ENCODE measurements at places on chromosomes 2 and 18.

- no peak for DNase-seq
Measured at GRCh38 chr2:207760453-207760852, 9.3 kb downstream of the FZD5 start.

DNA sequence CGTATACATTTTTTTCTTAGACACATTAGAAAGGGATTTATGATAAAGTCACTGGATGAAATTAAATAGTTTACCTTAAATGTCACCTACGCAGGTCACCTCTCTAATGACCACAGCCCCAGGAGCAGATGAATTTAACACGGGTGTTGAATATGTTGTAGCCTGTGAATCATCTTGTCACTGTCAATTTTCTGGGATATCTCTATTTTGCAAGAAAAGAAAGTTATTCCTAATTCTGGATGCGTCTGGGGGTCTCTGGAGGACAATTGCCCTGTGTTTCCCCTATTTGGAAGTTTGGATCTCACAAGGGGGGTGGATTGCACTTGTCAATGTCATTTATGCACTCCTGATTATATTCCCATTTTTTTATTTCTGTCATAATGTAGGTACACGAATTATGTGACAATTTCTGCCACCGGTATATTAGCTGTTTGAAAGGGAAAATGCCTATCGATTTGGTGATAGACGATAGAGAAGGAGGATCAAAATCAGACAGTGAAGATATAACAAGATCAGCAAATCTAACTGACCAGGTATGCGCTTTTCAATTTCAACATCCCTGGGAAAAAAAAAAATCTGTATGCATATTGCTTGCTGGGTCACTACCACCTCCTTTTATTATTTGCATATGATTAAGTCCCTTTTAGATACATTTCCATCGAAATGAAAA, 7.7 kb downstream of the MEIS1 start:
- DNase-seq = no peak

DNA sequence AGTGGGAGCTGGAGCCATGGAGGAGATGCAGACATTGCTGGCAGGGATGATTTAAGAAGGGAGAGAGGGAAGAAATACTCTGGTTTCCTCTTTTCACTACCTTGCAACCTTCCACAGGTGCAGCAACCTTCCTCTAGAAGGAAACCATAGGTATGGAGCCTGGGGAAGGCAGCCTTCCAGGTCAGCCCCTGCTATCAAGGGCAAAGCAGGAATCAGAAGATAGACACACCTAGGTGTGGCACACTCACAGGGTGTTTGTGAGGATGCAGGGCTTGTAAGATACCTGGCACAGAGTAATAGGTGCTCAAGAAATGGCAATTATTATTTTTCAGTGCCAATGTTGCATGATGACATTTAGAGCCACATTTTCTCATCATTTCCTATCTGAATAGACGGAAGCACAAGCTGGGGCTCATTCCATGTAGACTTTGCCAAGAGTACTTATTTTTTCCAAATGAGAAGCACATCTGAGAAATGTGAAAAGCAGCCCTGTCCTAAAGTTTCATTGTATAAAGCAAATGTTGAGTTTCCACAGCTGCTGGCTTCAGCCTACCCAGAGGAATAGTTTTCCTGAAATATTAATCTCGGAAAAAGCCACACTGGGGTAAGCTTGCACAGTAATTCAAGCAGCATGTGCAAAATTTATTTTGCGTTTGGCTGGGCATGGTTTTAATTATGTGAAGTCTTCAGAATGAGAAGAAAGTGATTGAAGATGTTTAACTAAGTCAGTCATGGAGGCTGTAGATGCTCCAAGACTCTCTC, 20.6 kb downstream of the EVA1A start:
- DNase-seq = no peak

DNA sequence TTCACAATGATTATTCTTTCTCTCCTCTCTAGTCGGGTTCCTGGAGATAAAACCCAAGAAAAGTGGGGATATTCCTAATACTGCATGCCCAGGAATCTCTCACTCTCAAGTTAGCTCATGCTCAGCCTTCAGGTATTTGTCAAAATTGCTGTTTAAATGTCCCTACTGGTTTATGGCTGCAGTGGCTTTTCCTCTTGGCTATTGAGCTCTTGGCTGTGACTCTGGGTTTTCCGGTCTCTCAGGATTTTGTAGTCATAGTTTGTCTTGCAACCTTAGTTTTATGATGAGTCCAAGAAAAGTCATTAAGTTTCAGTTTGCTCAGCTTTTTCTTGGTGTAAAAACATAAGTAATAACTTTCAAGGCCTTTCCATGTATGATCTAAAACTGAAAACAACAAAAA, 820.7 kb upstream of the HS6ST1 start:
- DNase-seq = no peak

- DNase-seq = no peak
Measured at GRCh38 chr2:180823546-180824141, 156.8 kb upstream of the UBE2E3 start.

DNA sequence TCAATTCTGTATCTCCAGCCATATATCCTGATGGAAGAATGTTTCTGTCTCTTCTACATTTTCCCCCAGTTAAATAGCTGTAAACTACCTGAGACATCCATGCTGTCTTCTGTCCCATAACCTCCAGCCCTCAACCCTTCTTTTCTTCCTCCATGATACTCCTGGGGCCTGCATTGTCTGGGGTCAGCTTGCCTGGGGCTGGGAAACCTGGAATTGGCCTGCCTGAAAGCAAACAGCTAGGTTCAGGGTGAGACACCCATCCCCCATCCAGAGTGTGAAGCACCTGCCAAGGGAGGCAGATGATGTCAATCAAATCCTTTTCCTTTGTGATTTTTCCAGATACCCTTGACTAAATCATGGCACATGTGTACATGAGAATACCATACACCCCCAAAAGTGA, 313.7 kb upstream of the MGAT5 start:
- DNase-seq = no peak

DNA sequence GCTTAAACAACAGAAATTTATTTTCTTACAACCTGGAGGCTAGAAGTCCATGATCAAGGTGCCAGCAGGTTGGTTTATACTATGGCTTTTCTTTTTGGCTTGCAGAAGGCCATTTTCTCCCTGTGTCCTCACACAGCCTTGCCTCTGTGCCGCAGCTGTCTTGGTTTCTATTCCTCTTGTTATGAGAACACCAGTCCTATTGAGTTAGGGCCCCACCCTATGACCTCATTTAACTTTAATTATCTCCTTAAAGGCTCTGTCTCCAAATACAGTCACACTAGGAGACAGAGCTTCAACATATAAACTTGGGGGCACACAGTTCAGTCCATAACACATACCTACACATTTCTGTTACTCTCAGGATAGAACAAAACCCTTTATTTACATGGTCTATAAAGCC, 17.3 kb upstream of the RHOB start:
- no peak for DNase-seq

GRCh38 chr2:165897726-165898125, 55.9 kb downstream of the TTC21B start:
- no peak for DNase-seq

DNA sequence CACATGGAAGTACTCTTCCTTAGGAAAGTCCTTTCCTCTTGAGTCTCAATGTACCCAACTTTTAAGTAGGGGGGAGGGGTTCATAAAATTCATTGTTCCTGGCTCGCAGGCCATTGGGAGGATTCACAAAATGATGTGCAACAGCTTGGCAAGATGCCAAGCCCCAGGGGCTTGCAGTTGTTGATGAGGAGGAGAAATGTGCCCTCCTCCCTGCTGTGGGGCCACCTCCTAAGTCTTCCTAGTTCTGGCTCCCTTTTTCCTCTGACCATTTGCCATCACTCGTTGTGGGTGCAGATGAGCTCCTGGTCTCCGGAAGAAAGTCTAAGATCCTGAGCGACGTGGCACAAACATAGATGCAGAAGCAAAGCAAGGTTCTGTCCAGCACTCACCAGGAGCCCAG, 435.4 kb downstream of the EIPR1 start:
- no peak for DNase-seq

DNA sequence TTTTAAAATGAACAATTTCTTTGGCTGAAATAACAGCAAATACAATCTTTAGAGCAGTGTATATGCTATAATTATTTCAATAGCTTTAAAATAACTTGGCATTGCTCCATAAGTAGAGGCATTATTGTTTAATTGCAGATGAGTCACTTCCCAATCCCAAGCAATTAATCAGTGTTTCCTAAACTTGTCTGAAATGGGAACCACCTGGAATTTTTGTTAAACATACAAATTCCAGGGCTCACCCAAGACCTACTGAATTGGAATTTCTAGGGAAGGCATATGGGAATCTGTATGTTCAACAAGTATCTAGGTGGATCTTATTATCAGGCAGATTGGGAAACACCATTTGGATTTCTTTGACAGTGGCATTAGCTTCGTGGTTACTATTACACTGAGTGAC, 27.1 kb upstream of the FMNL2 start:
- DNase-seq = no peak

DNA sequence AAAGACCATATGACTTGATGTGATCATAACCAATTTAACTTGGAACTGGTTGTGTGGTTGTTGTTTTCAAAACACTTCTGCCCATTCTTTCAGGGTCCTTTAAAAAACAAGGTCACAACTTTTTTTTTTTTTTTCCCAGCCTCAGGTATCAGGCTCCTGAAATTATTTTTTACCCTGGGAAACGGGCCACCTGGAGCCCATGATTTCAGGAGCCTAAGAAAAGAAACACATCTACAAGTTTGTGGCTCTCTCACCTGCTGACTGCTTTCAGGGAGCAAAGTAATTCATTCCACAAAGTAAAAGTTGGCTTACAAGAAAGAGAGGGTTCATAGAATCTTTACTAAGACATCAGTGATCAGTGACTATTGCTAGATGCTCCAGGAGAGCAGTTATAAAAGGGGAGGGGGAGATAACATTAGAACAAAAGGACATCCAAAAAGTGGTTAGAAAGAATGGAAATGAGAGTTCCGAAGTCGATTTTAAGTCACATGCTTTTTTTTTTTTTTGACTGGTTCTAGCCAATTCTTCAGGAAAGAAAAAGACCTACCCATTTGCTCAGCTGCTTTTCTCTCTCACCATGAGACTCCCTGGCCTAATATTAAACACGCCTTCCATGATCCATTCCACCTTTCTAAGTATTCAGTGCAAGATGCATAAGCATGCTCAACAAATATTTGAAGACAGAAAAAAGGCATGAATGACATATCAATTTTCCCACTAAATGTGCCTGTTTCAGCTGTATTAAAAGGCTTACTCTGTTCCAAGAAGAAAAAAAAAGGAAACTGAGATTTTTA, 267.3 kb downstream of the LRATD1 start:
- DNase-seq = no peak

DNA sequence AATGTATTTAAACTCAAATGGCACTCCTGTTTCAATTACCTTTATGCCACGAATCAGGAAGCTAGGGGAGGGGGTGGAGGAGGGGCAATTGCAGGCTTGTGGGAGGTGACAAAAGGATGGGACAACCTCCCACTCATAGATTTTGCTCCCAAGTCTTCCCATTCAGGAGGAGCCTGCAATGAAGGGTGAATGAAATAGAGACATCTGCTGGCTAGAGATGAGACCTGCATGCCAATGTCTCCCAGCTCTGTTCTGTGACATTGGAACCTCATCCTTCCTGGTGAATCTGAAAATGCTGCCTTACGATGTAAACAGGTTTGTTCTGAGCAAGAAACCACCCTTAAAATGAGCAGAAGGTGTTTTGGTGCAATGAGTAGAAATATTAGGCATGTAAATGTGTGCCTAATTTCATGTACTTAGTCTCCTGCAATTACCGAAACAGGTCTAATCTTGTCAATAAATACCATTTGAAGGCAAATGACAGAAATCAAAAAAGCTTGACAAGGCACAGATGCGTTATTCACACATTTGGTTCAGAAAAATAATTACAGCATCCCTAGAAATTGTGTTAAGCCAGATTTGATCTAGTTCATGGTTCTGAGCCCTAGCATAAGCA, 2.7 kb upstream of the PID1 start:
- no peak for DNase-seq

GRCh38 chr2:84388921-84389490, 70.1 kb downstream of the SUCLG1 start:
- DNase-seq = no peak

DNA sequence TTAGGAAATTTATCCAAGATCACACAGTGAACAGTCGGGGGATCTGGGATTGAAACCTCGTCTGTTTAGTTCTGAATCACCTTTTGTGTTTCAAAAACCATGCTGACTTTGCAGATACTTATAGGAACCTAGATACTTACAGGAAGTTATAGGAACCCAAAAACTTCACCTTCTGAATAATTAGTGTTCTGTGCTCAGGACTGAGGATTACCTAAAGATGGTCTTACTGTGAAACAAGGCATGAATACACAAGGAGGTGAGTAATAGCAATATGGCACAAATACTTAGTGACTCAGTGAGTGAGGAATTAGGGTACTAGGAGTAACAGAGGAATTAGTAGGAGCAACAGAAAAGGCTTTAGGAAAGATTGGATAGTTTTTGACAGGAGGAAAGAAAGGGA, 145.5 kb downstream of the LRATD1 start:
- DNase-seq = no peak

DNA sequence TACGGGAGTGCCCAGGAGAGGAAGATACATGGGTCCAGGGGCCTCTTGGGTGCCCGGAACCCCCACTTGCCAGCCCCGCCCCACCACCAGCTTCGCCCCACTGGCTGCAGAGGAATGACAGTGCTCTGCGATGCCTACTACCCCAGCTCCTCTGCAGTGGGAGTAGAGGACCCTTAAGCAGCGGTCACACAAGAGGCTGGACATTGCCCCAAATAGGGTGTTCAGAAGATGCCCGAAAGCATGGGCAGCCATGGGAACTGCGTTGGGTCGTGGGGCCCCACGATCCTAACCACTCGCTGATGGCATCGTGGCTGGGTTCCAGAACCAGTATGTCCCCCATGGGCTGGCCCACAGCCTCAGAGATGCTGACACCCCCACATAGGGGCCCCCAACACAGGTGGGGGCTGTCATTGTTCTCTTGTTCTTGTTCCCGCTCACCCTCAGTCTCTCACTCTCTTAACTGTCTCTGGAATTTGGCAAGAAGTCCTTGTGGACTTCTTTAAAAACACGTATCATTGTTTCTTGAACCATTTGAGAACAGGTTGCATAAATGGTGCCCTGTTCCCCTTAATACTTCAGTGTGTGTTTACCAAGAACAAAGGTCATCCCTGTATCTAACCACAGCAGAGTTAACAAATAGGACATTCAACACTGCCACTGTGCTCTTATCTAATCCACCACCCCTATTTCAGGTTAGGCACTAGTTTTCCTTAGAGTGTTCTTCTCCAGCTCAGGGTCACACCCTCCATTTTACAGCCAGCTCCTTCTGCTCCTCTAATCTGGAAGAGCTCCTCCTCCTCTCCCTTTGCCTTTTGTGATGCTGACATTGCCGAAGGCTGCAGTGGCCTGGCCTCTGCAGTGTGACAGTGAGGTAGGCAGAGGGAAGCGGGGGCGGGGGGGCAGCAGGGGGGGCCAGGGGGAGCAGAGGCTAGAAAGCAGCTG, 76.3 kb downstream of the STPG4 start:
- DNase-seq = no peak

GRCh38 chr18:75172299-75173124, 36.4 kb downstream of the PTGR3 start:
- DNase-seq = no peak

GRCh38 chr2:1744446-1745170, at the start of gene PXDN:
Gene PXDN, minus strand, starts transcription at chr2:1744515. Its CDS starts 60 bp downstream, at chr2:1744455.
- DNase-seq = no peak

GRCh38 chr2:101440127-101440738, 34.7 kb downstream of the RFX8 start:
- no peak for DNase-seq

- no peak for DNase-seq
Measured at GRCh38 chr2:176206136-176206535, 17.7 kb downstream of the HOXD1 start.

All from stimulated activated naive CD8-positive, alpha-beta T cell treated with anti-CD3 and anti-CD28 coated beads, Interleukin-15, Interleukin-2, amounts not matched to agents 100 U/mL and 50 U/mL, for 24 hours (primary cell).